Activated T-cell treated with anti-CD3 and anti-CD28 coated beads, Interleukin-2, amount 50 U/mL, for 1 hour (primary cell): ENCODE measurements at places on chromosomes 13 and 19.

DNA sequence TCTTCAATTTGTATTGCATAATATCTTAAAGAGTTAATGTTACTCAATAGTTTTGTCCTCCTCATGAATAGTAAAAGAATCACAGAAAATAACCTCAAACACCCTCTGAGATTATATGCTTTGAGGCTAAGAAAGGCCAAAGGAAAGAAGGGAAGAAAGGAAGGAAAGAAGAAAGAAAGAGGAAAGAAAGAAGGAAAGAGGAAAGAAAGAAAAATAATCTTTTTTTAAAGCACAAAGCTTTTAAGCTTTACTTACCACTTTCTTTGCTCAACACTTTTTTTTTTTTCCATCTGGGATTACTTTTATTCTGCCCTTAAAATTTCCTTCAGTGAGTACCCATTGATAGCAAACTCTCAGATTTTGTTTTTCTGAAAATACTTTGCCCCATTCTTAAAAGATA is 369.1 kb downstream of the FGF9 start:
- no peak for DNase-seq

GRCh38 chr13:45527699-45528462 is 63.1 kb downstream of the COG3 start:
- DNase-seq: no peak

DNA sequence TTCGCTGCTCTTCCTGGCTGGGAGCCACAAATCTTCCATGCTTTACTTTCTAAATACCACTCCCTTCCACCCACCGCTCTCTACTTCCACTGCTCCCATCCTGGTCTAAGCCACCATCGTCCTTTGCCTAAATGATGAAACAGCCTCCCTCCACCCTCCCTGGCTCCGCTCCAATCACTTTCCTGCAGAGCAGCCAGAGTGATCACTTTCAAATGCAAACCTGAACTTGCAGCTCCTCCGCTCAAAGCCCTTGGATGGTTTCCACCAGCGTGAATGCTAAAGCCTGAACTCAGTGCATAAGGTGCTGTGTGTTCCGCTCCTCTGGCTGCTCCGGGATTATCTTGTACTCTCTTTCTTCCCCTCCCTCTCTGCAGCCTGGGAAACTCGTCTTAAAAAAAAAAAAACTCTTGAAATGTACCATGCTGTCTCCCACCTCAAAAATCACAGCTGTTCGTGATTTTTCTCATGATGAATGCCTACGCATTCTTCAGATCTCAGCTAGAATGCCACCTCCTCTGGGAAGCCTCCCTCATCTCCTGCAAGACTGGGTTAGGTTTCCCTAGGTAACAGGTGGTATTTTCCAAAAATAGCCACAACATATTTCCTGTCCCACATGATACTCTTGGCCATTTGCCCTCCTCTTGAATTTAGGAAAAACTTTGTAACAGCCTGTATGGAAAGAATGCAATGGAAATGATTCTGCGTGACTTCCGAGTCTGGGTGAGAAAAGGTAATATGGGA is 3.7 kb upstream of the SIN3B start:
- DNase-seq: no peak

GRCh38 chr19:23810496-23810895 is 51.8 kb upstream of the ZNF681 start:
- DNase-seq: no peak

DNA sequence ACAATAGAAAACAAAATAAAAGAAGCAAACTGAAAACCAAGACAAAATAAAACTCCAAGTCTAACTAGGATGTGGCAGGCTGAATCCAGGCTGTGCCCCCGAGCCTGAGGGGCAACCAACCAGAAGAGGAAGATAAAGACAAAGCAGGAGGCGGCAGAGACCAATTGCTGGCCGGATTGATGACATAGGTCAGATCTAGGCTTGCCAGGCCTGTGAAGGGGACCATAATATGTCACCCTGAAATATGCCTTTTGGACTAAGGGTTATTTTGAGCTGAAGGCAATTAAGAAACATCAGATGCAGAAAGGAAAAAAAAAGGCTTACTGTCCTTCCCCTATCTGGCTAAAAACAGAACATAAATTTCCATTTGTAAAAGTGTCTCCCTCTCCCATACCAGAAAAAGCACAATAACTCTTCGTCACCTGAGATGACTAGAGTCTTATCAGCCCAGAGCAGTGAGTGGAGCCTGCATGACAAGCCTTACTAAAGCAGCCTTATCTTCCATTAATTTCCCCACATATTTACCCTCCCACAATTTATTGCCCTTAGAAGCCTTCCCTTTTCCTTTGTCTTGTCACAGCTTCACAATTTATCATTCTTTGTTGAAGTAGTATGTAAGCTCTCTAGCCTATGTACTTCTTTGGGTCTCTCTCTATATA is 22.8 kb downstream of the ATP8A2 start:
- no peak for DNase-seq

DNA sequence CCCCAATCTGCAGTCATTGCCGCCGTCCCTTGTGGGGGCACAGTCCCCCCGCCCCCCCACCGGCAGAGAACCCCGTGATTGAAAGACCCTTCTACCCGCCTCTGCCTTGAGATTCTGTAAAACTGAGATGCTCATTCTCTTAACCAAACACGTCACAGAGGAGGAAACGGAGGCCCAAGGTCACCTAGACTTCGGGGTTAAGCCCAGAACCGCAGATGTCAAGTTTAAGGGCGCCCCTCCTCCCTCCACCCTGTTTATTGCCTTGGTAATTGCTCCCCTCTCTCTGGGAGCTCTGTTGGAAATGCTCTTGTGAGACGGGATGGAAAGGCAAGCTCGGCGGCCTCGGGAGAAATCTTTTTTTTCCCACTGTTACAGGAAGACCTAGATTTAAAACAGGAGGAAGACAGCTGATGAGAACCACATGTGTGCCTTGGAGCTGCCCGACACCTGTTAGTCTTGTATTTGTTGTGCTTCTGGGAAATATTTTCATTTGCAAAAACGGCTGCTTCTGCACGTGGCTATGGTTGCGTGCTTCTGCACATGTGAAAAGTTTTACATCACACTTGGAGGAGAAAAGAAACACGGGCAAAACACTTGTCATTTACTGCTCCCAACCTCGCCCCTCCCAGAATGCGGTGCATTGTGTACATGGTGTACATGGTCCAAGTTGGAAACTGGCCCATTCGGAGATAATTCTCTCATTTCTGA is 1.1 kb upstream of the MED26 start:
- DNase-seq: no peak

DNA sequence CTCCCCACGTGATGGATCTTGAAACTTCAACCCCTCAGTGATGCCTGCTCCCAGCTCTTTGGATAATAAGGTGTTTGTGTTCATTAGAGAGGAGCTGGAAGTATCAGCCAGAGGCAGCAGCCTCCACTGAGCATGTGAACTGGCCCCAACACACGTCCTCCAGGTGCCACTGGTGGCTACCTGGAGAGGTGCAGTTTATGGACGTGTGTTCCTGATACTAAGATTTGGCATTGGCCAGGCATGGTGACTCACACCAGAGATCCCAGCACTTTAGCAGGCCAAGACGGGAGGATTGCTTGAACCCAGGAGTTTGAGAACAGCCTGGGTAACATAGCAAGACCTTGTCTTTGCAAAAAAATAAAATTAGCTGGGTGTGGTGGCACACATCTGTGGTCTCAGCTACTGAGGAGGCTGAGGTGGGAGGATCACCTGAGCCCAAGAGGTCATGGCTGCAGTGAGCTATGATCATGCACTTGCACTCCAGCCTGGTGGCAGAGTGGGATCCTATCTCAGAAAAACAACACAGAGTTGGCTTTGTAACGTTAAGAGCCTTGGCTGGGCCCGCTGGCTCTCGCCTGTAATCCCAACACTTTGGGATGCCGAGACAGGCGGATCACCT is 34.4 kb downstream of the SLC25A42 start:
- DNase-seq: no peak

DNA sequence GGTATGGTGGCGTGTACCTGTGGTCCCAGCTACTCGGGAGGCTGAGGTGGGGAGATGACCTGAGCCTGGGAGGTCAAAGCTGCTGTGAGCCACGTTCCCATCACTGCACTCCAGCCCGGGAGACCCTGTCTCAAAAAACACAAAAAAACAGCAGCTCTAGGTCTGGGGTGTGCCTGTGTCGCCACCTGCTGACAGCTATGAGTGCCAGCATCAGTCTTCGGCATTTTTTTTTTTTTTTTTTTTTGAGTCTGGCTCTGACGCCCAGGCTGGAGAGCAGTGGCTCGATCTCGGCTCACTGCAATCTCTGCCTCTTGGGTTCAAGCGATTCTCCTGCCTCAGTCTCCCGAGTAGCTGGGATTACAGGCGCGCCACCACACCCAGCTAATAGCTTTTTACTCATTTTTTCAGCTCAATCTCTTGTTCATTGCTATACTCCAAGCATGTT is 10.1 kb downstream of the AP2S1 start:
- peak; percentile 63 for DNase-seq

- DNase-seq: no peak
Measured at GRCh38 chr19:31538879-31539278, 189.6 kb upstream of the TSHZ3 start.

DNA sequence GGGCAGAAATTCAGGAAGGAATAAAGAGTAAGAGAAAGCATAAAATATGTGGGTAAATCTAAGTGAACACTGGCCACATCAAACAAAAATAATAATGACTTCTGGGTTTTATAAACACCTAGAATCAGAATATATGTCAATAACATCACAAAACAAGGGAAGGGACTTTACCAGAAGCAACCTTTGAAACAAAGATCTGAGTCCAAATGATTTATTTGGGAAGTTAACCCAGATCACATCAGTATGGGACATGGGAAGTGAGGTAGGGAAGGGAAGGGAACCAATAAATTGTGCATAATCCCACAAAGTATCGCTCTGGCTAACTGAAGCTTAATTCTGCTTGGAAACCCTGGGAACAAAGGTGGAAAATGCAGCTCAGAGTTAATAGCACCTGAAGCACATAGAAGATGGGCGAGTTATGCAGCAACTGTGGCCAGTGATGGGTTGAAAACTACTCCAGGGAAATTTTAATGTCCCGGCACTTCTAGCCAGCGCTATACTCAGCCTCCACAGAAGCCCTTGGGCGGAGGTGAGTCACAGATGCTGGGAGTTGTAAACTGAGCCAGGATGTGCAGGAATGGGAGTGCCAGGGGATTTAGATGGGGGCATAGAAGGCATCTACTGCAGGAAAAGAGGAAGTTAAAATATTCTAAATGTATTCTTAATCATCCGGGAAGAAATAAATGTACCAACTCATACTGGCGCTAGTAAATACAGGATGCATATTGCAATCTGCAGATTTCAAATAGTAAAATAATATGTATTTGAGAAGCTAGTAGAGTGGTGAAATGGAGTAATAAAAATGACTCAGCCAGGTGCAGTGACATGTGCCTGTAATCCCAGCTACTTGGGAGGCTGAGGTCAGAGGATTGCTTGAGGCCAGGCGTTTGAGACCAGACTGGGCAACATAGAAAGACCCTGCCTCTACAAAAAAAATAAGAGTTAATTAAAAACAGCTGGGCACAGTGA is 34.2 kb upstream of the CEBPG start:
- DNase-seq: no peak

GRCh38 chr13:48804821-48805601 is 151.3 kb downstream of the CYSLTR2 start:
- DNase-seq: no peak

DNA sequence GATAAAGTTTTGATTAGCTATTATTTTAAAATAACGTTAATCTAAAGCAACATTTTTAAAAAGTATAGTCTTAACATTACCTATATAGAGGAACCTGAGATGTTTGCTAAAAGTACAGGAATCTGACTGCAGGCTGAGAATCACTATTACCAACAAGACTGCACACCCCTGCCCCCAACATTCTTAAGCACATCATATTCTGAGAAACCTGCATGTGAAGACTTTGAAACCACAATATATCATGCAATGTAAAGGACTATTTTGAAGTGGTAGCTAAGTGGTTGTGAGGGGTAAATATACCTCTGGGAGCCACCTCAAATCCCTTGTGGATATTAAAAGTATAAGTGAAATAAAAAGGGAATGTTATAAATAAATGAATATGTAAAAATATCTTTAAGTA is 119.0 kb upstream of the KLF12 start:
- DNase-seq: no peak

- DNase-seq: no peak
Measured at GRCh38 chr19:7000816-7001215, 20.4 kb downstream of the MBD3L2B start.

GRCh38 chr13:107937848-107938247 is 277.5 kb downstream of the LIG4 start:
- DNase-seq: no peak

- no peak for DNase-seq
Measured at GRCh38 chr19:30564551-30565011, 192.4 kb downstream of the ZNF536 start.

DNA sequence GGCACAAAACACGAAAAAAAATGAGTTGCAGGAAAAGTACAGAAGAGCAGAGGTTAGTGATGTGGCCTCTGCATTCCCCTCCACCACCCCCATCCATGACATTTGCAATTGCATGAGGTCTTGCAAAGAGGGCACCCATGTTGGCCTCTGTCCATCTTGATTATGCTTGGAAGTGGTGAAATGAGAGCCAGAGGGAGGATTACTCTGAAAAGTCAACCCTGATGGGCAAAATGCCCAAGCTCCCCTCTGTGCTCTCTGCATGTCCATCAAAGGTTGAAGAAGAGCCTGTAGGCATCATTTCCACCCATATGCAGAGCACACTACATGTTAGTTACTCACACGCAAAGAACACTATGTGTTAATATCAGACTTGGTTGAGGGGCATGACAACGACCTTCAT is 71.4 kb downstream of the SLC15A1 start:
- no peak for DNase-seq

- peak; percentile 61 for DNase-seq
Measured at GRCh38 chr13:111177081-111177711, 62.1 kb downstream of the ARHGEF7 start.

GRCh38 chr13:102487330-102487729 is 85.5 kb upstream of the FGF14 start:
- no peak for DNase-seq

DNA sequence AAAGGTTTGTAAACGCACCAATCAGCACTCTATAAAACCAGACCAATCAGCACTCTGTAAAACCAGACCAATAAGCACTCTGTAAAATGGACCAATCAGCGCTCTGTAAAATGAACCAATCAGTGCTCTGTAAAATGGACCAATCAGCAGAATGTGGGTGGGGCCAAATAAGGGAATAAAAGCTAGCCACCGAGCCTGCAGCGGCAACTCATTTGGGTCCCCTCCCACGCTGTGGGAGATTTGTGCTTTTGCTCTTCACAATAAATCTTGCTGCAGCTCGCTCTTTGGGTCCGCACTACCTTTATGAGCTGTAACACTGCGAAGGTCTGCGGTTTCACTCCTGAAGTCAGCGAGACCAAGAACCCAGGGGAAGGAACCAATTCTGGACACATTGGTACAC is 28.0 kb downstream of the ZNF175 start:
- DNase-seq: no peak
